ENCODE measurements at places on chromosomes 13 and 19.

DNA sequence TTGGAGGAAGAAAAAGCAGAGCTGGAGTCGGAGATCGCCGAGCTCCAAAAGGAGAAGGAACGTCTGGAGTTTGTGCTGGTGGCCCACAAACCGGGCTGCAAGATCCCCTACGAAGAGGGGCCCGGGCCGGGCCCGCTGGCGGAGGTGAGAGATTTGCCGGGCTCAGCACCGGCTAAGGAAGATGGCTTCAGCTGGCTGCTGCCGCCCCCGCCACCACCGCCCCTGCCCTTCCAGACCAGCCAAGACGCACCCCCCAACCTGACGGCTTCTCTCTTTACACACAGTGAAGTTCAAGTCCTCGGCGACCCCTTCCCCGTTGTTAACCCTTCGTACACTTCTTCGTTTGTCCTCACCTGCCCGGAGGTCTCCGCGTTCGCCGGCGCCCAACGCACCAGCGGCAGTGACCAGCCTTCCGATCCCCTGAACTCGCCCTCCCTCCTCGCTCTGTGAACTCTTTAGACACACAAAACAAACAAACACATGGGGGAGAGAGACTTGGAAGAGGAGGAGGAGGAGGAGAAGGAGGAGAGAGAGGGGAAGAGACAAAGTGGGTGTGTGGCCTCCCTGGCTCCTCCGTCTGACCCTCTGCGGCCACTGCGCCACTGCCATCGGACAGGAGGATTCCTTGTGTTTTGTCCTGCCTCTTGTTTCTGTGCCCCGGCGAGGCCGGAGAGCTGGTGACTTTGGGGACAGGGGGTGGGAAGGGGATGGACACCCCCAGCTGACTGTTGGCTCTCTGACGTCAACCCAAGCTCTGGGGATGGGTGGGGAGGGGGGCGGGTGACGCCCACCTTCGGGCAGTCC lies 5.0 kb downstream of the FOSB start:
- DNase-seq, result no peak

- no peak for DNase-seq
Observed at GRCh38 chr13:113065406-113066141, 40.0 kb upstream of the F7 start.

DNA sequence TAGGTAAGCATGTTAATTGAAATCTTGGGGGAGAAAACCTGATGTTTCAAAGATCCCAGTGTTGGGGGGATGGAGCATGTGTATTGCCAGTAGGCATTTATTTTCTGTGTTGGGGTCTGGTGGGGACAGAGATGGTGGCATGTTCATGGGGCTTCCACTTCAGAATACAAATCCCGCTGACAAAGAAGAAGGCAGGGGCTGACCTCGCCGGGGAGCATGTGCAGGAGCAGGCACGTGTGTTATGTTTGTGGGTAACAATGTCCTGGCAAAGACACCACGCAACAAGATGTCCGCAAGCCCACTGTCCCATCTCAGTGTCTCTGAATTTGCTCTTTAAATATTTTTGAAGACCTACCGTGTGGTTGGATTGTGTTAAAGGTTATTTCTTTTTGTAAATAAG lies 164.5 kb downstream of the TEX29 start:
- DNase-seq, result no peak

GRCh38 chr13:112137144-112137543 lies 70.2 kb downstream of the SOX1 start:
- DNase-seq, result no peak

DNA sequence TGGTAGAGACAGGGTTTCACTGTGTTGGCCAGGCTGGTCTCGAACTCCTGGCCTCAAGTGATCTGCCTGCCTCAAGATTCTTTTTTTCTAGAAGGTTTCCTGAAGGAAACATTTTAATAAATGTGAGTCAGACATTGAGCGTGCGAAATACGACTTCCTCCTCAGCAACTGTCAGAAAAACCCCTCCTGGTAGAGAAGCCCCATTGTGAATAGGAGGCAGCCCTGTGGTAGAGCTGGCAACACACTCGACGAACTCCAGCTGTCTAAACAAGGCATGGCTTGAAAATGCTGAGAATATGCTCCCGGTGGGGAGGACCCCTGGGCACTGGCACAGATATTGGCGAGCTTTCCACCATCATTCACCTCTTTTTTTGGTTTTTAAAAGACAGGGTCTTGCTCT lies 9.8 kb downstream of the ZNF333 start:
- no peak for DNase-seq

DNA sequence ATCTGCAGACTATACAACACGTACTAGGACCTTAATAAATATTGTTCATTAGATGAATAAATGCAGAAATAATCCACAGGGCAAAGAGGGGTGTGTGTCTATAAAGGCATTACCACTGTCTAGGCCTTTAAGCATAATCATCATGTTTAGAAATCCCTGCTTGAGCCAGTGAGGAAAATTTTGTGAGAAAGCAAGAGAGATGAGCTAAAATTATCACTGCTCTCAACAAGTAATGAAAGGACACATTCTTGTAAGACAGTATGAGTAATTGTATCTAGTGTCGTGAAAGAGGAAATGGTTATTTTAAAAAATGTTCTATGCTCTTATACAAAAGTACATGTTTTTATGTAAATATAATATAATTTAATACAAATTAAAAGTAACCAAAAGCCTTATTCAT lies 1699.4 kb downstream of the PCDH9 start:
- no peak for DNase-seq

DNA sequence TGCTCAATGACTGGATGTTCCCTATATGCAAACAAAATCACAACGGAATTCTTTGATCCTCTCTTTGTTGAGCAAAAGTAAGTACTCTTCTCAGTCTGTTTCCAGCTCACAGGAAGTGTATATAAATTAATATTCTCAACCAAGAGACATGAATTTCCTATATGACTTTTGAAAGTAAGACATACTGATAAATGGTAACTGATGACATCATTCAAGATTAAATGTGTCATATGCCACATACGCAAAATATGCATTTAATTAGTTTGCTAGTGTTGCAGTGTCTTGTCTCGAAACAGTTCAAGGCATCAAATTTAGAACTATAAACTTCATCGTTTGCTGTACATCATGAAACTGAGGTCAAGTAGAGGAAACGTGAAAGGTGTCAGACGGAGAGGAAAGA lies 7.9 kb downstream of the CLDN10 start:
- no peak for DNase-seq

DNA sequence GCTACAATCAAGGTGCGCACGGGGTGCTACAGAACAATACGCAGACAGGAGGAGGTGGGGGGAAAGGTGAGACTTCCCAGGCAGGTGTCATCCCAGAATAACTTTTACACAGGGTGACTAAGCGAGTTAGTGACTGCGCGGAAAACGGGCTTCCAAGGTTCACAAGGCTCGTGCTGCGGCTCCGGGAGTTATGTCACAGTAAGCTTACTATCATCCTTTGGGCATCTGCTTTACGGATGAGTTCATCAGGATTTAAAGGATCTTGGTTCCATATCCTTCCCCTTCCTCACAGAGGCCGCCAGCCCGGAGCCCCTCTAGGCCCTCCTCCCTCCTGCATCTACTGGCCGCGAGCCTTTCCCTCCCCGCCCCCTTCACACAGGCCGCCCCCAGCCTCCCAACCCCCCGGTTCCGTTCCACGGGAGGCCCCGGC lies 474 bp upstream of the IFT88 start:
- DNase-seq, result no peak

DNA sequence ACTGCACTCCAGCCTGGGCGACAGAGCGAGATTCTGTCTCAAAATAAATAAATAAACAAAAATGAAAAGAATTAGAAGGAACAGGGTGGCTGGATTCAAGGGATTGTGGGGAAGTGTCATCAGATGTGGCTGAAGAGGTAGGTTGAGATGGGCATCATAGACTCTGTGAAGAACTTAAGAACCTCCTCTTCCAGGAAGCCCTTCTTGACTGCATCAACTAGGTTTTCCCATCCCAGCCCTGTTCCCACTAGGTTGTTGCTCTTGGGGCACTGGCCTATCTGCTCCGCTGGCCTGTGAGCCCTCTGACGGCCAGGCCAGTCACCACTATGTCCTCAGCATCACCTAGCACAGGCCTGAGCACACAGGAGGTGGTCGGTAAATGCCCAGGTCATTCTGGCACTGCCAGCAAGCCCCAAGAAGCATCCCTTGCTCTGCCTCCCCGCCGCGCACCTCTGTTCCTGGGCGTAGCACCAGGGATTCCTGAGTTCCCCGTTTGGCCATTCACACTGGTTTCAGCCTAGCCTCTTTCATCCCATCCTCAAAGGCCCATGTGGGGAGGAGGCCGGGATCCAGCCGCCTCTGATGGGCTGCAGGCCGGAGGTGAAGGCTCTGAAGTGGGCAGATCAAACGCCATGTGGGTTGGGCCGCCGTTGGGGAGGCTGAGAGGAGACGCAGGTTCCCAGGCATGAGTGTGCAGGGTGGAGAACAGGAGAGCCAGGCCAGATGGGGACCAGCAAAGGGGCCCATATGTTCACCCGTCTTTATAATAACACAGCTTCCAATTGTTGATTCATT lies 27.6 kb upstream of the SLC1A5 start:
- DNase-seq, result no peak

DNA sequence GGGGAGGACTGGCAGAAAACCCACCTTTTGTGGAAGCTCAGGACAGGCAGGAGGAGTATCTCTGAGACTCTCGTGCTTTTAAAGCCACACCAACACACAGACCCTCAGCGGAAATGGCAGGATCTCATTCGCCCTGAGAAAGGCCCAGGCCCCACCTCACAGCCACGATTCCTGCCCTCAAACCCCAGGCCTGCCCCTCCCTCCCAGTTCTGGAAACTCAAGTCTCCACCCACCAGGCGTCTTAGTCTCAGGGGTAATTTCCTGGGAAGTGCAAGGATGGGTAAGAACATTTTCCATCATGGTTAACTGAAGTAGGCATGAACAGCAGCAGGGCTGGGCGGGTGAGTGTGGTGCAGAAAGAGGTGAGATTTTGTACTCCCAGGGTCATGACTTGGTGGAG lies 8.0 kb upstream of the PDE4C start:
- no peak for DNase-seq

GRCh38 chr19:834216-834615 lies 6.6 kb downstream of the AZU1 start:
- no peak for DNase-seq

DNA sequence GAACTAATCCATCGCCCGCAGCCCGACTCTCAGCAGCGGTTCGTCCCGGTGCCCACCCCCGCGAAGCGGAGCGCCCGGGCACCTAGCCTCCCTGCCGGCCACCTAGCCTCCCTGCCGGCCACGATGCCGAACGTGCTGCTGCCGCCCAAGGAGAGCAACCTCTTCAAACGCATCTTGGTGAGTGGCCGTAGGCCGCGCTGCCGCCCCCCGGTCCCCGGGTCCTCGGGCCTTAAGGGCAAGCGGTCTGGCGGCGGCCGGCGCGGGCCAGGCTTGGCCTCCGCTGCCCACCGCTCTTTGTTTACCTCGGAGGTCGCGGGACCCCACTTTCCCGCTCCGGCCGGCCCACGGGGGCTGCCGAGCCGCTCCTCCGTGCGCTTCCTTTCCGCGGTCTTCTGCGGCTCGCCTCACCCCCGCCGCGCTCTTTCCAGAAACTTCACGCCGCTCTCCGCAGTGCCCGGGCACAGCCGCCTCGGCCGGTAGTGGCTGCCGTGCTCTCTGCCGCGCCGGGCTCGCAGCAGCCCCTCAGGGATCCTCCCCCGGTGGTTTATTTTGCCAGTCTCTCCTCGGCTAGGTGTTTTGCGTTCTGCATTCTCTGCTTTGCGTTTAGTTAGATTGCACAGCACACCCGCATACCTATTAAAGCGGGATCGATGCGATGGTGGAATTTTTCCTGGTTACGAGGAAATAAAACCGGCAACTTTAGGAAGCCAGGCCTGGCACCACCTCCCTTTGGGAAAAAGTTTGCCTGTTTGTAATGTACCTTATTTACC lies 524 bp downstream of the NAA16 start:
- peak; percentile 66 for DNase-seq

DNA sequence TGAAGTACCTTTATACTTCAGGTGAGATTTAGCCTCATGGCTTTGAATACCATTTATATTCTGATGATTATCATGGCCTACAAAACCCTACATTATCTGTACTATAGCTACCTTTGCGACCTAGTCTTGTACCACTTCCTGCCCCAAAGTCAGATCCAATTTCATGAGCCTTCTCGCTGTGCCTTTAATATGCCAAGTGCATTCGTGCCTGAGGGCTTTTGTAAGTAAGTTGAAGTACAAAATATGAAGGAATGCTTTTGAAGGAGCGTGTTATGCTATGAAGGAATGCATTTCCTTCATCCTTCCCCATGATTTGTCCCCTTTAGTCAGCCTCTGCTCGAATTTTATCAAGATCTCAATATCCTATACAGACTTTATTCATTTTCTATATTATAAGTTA lies 9.2 kb upstream of the RASL11A start:
- DNase-seq, result no peak

DNA sequence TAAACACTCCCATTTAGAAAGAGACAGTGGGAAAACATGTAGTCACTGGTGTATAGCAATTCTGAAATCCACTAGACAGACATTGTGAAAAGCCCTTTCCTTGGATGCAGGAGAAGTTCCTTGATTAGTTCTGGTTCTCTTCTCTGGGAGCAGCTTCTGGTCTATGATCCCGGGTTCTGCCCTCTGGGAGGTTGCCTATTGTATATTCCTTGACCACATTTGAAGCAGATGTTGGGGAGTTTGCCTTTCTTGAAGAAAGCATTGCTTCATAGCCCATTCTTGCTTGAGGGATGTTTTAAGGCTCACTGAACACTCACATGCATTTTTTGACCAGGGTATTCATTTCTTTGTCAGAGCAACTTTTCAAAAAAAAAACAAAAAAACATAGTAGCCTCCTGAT lies 211.9 kb downstream of the NDFIP2 start:
- no peak for DNase-seq

DNA sequence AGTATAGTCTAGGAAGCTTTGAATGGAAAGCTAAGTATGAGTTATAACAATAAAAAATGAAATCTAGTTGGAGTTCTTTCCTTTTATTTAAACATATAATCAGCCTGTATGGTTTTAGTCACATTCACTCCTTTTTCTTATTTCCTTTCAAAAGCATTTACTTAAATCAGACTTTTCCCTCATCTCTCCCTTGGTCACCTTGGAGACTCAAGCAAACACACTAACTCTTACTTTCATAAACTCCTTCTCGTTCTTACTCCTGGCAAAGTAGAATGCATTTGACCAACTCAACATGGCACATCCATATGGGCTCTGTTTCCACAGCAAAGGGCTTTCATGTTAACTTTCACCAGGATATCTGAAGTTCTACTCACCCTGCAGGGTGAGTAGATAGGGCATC lies 400.0 kb downstream of the LMO7 start:
- no peak for DNase-seq

GRCh38 chr13:113544896-113545295 lies 39.7 kb upstream of the TFDP1 start:
- DNase-seq, result no peak

Data from stimulated activated CD8-positive, alpha-beta memory T cell treated with anti-CD3 and anti-CD28 coated beads, Interleukin-4, amount 100 ng/mL, for 48 hours (primary cell).